GM19239 (cell line): ENCODE measurements at places on chromosomes 12 and 14.

- no peak for DNase-seq
Measured at GRCh38 chr14:92728759-92729364, 19.6 kb downstream of the LGMN start.

DNA sequence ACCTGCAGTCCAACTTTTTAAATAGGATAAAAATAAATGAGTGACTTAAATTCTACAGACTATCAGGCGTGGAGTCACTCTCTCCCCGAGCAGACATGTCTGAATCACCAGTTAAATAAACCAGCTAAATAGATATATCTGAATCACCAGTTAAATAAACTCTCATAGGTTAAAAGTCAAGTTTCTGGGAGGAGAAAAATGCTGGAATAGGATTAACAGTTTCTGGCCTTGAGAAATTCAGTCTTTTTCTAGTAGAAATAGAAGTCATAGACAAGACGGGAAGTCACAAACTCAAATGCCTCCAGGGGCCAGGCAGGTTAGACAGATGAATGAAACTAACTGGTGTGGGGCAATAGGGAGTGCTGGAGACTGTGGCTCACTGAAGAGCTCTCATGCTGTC is 258.6 kb upstream of the TMEM132C start:
- DNase-seq: no peak

DNA sequence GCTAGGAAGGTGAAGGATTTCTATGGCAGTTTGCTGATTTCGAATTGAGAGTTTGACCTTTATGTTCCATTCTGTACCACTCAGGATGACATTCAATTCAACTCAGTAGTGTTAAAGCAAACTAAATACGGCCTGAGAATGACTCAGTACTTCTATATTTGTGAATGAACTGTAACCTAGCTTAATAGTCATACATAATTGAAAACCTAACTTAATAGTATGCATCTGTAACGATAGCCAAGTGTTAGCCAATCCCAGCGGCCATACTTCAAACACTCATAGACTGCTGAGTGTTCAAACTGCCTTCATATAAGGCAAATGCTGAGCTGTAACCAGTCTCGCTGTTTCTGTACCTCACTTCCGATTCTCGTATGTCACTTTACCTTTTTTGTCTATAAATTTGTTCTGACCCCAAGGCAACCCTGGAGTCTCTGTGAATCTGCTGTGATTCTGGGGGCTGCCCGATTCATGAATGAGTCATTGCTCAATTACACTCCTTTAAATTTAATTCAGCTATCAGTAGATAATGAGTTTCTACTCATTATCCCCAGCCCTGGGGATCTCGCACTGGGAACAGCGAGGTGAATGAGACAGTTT is 98.5 kb upstream of the SLC24A4 start:
- no peak for DNase-seq

DNA sequence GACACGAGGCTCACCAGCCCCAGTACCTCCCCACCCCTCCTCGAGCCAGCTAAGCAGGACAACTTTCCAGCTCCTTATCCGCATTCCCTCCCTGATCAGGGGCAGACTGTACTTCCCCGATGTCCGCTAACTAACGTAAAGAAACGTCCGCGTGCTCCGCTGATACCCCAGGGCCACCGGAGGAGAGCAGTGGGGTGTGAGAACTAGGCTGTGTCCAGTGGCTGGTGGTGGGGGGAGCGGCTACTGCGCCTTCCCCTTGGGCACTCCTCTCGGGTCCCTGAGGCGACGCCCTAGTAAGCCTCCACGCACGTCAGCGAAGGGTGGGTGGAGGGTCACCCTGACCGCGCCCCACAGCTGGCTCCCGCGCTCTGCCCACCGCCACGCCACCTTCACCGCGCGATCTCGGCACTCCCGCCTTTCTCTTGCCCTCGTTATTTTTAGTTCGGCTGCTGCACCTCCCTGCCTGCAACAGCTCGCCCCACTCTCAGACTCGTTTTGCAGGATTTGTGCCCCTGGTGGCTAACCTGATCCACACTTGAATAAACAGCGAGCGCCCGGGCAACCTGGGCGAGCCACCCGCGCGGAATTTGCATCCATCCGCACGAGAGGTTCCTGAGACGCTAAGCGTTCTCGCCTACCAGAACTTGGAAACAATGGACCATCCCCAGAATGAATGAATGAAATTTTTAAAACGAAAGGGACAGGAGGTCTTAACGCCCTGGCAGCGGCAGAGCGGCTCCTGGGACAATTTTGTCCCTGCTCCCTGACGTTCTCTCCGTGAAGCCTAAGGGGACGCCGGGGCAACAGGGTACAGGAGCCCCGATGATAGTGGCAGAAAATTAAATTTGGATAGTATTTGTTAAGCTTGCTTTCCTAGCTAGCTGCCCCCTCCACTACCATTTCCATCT is 6.9 kb upstream of the BMP4 start:
- no peak for DNase-seq

GRCh38 chr12:47910981-47911380 is 6.2 kb upstream of the VDR start:
- no peak for DNase-seq

DNA sequence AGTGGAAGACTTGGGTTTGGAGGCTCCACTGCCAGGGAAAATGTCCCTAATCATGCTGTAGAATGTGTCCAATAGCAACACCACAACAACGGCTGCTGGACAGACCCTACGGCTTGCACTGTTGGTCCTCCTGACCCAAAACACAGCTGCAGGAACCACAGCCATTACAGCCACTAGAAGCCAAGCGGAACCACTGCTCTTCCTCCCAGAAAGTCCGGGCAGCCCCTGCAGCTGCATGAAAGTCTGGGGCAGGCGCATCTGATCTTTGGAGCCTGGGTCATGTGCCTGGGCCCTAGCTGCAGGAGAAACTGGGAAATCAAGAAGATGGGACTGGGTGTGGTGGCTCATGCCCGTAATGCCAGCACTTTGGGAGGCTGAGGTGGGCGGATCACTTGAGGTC is 124.7 kb upstream of the METAP2 start:
- DNase-seq: no peak

GRCh38 chr12:20390846-20391245 is 22.5 kb downstream of the PDE3A start:
- no peak for DNase-seq

DNA sequence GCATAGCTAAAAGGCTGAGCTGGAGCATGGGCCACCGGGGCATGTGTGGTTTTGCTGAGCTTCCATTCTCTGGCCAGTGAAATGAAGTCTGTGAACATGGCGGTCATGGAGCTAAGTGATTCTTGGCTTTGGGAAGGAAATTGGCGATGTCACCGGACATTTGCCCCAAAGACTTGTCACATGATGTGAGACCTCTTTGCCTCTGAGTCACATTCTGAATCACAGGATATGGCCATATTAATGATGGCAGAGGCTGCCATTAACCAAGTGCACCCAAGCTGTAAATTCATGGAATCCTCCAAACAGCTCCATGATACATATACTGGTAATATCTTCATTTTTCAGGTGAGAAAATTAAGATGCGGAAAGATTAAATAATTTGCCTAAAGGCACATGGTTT is 27.4 kb upstream of the BATF start:
- DNase-seq: no peak

DNA sequence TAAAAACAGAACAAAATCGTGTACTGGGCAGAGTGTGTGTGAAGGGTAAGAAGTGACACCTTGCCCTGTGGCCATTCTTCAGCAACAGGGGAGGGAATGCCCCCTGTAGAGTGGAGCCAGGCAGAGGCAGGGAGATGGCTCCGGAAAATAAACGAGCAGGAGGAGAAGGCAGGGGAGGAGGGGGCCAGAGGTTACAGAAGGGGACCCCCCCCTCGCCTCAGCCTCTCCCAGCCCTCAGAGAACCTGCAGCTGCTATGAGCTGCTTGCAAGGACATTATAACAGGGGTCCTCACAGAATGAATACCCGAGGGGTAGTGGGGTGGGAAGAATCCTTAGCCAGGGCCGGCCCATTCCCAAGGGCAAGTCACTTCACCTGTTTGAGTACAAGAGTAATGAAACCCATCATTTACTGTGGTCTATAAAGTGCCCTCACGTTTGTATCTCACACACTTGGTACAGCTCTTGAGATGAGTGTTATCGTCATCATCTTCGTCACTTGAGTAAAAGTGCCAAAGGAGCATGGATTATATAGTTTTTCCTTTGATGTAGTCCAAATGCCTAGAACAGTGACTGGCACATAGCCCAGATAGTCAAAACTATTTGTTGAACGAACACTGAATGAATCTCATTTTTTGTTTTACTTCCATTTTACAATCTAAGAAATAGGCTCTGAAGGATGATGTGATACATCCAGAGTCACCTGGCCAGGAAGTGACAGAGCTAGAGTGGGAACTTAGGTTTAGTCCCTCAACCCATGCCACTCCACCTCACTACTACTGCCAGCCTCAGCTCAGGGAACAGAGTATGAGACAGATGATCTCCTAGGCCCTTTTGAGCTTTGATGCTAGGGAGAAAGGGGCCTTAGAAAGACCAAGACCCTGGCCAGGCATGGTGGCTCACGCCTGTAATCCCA is 14.5 kb downstream of the SCNN1A start:
- no peak for DNase-seq

GRCh38 chr12:95151406-95151805 is 65.9 kb downstream of the FGD6 start:
- no peak for DNase-seq

GRCh38 chr12:25995906-25996305 is 37.4 kb downstream of the RASSF8 start:
- DNase-seq: no peak

DNA sequence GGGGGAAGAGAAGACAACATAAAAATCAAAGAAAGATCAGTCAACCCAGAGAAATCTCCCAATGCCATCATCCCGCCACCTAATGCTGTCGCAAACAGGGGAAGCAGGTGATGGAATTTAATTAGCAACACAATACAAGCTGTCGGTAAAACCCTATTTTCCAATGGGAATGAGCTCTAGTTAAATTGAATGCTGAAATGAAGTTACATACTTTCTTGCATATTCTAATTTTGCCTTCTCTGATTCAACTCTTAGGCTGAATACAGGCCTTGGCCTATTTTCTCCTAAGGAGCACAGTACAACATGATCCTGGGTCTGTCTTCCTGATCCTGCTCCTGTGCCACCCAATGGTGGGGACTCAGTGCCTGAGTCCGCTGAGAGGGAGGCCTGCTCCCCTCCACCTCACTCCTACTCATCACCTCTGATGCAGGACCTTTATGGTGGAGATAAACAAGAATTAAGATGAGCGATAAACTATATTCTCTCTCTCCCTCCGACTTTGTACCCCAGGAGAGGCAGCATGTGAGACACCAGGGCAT is 238.8 kb downstream of the GXYLT1 start:
- no peak for DNase-seq

- DNase-seq: no peak
Measured at GRCh38 chr12:54444206-54444605, 25.1 kb upstream of the ITGA5 start.
